ENCODE measurements at places on chromosomes 2 and 18.

GRCh38 chr2:45843136-45843535, 191.7 kb downstream of the PRKCE start:
- DNase-seq, result peak; percentile 40

DNA sequence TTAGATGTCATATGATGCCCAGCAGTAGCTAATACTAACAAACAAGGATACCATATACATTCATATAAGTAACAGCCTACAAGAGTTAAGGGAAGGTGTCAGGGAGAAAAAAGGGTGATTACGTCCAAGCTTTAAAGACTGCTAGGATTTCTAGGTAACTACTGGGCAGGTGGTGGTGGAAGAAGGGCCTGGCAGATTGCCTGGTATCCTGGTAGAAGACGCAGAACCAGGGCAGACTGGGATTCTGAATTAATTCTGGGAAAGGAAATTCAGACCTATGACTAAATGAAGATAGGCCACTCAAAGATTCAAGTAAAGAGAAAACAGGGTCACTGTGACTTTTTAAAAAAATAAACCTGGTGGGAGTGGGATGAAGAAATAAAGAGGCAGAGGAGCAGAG, 31.9 kb downstream of the NDUFA10 start:
- no peak for DNase-seq

- DNase-seq, result no peak
Measured at GRCh38 chr2:74441690-74442482, at the start of gene RTKN. Gene RTKN, minus strand, starts transcription at chr2:74441937. Its CDS starts 121 bp downstream, at chr2:74441816.

DNA sequence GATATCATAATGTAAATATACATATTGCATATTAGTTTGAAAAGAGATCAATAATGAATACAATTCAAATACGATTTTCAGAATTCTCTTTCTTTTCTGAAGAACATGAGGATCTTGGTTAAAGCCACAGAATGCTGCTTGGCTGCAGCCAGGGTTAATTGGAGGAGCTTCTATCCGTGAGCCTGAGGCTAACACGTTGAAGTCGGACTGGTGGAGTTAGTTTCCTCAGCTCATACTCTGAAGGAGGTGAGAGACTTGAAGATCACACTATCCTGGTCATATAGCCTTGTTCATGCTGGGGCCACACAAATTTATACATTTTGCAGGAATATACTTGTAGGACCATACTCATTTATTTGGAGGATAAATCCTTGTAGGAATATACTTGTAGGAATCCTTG, 335.8 kb downstream of the TRIB2 start:
- DNase-seq, result no peak

DNA sequence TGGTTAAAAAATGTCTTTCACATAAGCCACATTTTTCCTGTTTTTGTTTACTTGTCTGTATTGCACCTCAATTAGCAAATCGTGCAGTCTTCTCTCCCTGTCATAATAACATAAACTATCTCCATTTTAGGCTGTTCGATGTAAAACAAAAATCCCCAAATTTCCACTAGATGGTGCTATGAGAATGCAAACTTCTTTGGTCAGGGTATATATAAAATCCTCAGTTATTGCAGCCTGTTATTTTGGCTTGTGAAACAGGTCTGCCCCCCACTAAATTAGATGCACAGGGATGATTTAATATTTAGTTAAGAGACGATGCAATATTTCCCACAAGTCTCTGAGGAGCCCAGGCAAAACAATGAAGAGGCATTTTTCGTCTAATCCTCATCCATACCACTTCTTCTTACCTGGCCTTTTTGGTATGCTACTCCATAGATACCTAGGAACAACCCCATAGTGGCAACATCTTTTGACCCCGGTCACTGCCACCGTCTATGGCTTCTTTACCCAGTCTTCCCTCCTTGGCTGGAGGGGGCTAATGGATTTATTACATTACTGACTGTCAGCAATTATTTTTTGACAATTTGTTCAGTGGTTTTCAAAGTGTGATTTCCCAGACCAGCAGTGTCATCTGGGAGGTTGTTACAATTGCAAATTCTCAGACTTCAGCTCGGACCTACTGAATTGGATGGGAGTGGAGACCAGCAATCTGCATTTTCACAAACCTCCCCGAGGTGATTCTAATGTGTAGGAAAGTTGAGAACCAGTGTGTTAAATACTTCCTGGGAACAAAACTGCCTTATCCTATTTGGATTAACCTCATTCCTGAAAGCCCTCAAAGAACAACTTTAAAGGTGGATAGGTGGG, 117.4 kb upstream of the CWC22 start:
- no peak for DNase-seq

- no peak for DNase-seq
Measured at GRCh38 chr2:147451902-147452515, 392.8 kb upstream of the ACVR2A start.

- no peak for DNase-seq
Measured at GRCh38 chr2:159912580-159912979, 114.6 kb upstream of the CD302 start.

DNA sequence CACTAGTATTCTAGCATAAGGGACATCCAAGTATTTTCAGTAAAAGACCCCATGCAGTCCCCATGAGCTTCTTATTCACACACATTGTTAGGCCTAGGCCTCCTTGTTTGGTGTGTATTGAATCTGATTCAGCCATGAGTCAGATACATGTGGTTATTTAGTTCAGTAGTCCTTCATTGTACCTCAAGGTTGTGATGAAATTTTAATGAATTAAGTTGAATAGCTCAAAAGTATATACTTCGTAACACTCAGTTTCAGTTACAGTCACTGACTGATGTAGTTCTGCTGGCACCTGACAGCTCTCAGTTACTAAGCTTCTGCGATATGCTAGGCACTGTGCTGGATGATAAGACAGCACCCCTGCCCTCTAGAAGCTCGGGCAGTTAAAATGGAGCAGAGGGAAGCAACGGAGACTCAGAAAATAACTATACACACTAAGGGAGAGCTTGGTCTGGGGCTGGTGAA, 86.4 kb downstream of the XRCC5 start:
- DNase-seq, result no peak

GRCh38 chr2:191115391-191115790, 35.4 kb downstream of the STAT4 start:
- no peak for DNase-seq

GRCh38 chr18:76530846-76531245, 35.8 kb upstream of the ZNF516 start:
- DNase-seq, result no peak

GRCh38 chr2:202780514-202781021, 91.0 kb downstream of the ICA1L start:
- peak; percentile 30 for DNase-seq

DNA sequence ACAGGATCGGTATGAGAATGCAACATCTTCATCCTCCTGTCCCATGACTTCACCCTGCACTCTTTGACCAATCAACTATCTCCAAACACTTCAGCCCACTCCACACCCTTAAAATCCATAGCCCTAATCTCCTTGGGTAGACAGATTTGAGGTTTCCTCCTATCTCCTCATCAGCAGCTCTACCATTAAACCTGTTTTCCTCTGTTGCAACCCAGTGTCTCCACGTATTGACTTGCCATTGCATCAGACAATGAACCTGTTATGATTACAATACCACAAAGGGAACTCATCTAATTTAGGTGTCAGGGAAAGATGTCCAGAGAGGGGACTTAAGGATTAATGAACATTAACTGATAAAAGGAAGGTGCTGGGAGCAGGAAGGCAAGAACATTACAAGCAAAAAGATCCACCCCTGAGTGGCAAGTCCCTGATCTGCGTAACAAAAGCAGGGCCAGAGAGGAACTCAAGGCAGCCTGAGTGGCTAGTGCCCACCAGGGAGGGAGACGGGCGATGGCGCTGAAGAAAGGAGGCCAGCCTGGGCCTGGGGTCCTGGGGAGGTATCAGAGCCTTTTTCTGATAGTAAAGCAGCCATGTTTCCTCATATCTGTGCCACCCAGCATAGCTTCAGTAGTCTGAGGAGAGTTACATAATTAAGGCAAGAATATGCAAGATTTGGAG, 44.6 kb downstream of the AKAIN1 start:
- no peak for DNase-seq

GRCh38 chr18:50127516-50128210, 67.3 kb downstream of the MYO5B start:
- DNase-seq, result no peak

GRCh38 chr2:10169581-10169980, 47.0 kb downstream of the RRM2 start:
- no peak for DNase-seq

DNA sequence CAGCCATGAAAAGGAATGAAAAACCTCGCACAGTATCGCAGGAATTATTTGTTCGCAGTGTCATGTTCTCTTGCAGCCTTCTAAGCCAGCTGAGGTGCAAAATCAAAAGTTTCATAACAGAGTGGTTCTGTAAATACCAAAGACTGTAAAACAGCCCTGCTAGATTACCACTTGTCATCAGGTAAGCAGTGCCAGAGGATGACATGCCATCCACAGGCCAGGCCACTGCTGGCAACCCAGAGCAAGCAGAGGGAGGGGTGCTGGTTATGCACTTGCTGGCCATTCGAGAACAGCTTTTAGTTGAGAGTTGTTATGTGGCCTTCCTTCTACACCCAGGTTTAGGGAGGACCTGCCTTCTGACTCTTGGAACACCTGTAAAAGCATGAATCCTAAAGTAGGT, 114.3 kb upstream of the MGAT5 start:
- DNase-seq, result no peak

DNA sequence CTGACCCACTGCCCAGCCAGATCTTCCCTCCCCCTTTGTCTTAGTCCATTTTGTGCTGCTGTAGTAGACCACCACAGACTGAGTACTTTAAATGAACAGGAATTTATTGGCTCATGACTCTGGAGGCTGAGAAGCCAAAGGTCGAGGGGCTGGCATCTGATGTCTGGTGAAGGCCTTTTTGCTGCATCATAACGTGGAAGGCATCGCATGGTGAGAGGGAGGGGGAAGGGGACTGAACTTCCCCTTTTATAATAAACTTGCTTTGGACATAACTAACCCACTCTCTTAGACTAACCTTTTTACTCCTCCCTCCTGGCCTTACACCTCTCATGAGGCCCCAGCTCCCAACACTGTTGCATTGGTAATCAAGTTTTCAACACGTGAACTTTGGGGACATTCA, 83.8 kb downstream of the MAP4K4 start:
- DNase-seq, result no peak

GRCh38 chr2:124316881-124317605, 292.0 kb downstream of the CNTNAP5 start:
- no peak for DNase-seq

- DNase-seq, result peak; percentile 81
Measured at GRCh38 chr2:240565333-240566202, 2.7 kb upstream of the RNPEPL1 start.

GRCh38 chr2:151568501-151568900, 158.8 kb downstream of the RIF1 start:
- no peak for DNase-seq

GRCh38 chr2:128420131-128420530, 101.5 kb upstream of the HS6ST1 start:
- no peak for DNase-seq

DNA sequence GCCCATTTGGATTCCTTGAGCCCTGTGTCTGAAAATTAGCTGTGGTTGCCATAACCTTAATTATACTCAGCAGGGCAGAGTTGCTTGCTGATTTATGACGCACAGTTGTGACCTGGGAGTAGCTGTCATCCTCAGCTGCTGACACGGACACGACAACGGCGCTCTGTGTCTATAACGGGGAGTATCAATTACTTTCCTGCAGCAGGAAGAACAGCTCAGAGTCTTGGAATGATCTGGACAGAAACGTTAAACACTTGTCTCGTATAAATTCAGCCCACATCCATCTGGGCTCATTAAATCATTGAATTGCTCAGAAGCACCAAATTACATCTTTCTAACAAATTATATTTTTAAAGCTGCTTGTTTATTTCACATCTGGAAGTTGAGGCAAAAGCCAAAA, 116.3 kb downstream of the SEPTIN10 start:
- no peak for DNase-seq

- DNase-seq, result no peak
Measured at GRCh38 chr2:53497020-53497419, 270.6 kb upstream of the CHAC2 start.

GRCh38 chr2:128788636-128789220, 470.1 kb upstream of the HS6ST1 start:
- no peak for DNase-seq

GRCh38 chr18:1846640-1847039, 724.7 kb downstream of the METTL4 start:
- DNase-seq, result no peak

- no peak for DNase-seq
Measured at GRCh38 chr2:103898561-103898960, 955.4 kb upstream of the POU3F3 start.

GRCh38 chr18:48820483-48821250, 130.1 kb downstream of the SMAD7 start:
- DNase-seq, result no peak

- DNase-seq, result no peak
Measured at GRCh38 chr18:28236487-28236886, 59.6 kb upstream of the CDH2 start.

GRCh38 chr2:39513641-39514094, 76.6 kb upstream of the MAP4K3 start:
- peak; percentile 67 for DNase-seq

- no peak for DNase-seq
Measured at GRCh38 chr2:221434142-221434541, 138.0 kb downstream of the EPHA4 start.

- no peak for DNase-seq
Measured at GRCh38 chr2:584863-585823, 92.1 kb downstream of the TMEM18 start.

DNA sequence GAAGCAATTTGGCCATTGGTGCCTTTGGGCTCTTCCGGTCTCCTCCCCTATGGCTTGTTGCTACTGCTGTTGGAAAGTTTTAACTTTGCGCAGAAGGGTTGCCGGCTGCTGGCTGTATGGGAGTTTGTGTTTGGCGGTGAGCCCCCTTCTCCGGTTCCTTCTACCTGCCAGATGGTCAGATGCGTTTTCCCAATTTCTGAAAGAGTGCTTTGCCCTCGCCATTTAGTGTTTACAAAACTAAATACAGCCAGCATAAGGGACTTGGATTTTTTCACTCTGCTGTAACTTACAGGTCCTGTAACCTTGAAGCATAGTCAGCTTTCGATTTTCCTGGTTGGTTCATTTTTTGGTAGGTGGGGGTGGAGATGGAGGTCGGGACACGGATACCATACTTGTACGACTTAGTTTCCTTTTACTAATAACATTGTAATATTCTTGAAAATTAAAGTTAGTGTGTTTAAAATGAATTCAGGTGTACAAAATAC, 604 bp downstream of the COQ10B start:
- peak; percentile 53 for DNase-seq

GRCh38 chr2:16161085-16161565, 220.8 kb downstream of the MYCN start:
- no peak for DNase-seq

- no peak for DNase-seq
Measured at GRCh38 chr2:30265052-30266015, 34.0 kb downstream of the LBH start.

DNA sequence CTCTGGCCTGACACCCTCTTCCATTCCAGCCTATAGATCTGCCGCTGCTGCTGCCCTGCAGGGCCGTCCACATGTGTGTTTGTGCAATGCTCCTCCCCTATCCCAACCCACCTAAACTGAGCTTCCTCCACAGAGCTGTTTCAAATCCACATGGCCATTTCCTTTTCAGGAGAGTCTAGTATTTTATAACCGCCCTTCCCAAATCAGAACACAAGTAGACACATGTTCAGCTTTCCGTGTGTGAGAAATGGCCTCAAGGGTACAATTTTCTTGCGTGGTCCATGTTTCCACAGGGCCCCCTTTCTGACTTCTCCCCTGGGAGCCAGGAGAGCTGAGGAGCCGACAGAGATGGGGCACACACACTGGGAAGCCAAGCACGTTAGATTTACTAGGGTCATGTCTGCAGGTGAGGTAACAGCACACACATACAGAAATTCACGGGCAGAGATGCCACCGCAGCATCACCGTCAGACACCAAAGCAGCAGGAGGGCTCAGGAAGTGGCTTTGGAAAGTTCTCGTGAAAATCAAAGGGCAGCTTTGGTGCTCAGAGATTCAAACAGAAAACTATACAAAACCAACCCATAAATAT, 102.9 kb upstream of the TGFA start:
- no peak for DNase-seq
